ENCODE measurements at places on chromosomes 12 and 14.

DNA sequence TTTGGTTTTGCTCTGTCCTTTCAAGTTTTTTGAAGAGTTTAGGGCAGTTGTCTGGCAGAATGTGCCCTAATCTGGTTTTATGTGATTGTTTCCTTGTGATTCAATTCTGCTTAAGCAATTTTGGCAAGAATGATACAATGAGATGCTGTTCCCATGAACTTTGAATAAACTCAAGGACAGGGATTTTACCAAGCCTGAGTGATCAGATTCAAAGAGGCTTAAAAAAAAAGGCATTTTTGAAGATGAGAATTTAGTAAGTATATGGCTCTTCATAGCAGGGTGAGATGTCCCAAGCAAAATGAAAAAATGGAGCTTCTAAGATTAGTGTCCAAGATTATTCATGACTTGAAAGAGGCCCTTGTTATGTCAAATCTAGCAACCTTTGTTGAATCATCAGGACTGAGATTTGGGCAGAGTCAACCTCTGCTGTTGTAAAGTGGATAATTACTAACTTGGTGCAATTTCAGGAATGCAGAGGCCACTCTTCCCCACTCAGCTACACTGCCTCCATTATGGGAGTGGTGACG is 180.6 kb upstream of the NUDT4 start:
- DNase-seq: no peak

DNA sequence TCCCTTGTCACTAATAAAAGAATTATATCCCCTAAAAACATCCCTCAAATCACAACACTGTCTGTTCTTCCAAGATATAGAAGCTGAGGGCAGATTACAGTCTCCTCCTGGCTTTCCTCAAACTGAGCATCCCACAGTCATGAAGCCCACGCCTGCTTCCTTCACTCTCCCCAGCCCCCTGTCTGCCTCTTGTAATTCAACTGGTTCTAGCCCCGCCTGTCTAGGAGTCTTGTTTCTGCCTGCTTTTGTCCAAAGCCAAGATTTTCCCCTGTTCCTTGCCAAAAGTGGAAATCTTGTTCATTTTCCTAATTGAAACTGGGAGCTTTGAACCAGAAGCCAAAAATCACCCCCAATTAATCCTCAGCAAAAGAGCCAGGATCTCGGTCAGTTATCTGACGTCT is 35.9 kb upstream of the PWP1 start:
- DNase-seq: no peak

DNA sequence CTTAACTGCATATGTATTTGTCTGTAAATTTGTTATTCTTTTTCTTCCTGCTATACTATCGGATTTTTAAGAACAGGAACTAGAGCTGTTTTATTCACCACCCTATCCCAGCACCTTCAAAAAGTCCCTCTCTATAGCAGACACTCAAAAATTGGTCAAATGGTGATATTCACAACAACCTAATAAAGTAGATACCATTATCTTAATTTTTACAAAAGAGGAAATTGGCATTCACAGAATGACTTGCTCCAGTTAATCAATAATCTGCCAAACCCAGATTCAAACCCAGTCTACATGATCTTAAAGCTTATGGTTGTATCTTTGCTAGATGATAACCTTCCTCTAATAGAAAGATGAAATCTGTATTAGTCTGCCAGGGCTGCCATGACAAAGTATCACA is 426.6 kb downstream of the EGLN3 start:
- no peak for DNase-seq

DNA sequence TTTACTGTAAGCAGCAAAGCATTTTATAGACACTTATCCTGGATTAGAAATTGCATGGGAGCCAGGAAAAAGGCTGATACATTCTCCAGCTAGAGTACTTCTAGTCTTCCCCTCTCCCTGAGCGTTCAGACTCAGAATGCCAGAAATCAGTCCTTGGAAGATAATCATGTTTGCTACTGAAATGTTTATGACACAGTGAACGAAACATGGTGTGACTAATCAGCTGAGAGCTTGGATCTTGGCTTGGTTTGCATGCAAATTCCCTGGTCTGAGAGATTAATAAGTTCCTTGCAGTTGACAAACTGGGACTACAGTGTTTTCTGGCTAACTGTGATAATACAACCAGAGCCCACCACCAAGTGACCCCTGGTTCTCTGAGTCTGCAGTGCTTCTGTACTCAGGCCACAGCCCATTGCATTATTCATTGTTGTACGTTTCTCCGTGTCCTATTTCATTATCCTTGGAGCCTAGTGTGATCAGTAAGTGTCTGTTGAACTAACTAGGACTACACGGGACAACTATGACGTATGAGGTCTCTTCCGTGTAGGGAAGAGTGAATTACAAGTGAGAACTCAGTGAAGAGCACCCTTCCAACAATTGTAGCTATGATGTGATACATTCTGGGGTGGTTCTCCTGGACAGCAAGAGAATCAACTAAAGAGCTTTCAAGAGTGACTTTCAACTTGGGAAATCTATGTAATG is 34.6 kb upstream of the EVL start:
- no peak for DNase-seq

DNA sequence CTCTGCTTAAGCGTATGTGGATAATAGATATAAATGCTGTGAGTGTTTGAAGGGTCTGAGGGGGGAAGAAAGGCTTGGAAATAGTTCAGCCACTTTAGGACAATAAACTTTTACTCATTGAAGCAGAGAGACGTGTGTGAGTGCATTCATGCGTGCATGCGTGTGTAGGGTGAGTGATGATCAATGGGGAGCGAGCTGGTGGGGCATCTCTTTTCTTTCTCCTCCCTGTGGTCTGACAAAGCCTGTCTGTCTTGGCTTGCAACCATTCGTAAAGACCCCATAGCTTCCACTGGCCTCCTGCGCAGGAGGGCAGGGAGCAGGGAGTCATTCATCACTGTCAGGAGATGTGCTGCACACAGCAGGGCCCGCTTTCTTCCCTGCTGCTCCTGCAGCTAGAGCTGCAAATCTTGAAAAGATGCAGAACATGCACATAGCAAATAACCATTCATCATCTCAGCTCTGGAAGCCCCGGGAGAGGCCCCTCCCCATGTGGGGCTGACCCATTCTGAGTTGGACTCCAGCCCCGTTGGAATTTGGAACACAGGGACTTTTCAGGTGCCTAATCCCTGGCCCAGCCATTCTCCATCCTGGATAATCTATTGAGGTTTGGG is 223.2 kb downstream of the PPM1H start:
- DNase-seq: no peak

DNA sequence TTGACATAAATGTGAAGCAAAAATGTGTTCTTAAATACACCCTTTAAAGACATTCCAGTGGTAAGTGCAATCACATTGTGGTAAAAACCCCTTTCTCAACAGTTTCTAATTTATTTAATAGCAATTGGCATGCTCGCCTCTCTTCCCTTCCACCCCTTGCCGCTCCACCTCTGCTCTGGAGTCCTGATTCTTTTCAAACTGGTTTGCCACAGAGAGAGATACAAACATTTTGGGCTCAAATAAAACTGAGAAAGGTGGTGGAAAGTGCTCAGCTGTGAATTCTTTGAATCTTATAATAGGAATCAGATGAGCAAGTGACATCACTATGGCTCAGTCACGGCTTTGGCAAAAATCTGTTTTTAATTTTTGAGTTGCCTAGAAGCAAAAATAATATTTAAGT is 993.9 kb downstream of the GALC start:
- DNase-seq: no peak

Data from T-cell (primary cell).